Activated CD8-positive, alpha-beta memory T cell treated with anti-CD3 and anti-CD28 coated beads for 4 hours (primary cell): ENCODE measurements at places on chromosomes 2 and 18.

DNA sequence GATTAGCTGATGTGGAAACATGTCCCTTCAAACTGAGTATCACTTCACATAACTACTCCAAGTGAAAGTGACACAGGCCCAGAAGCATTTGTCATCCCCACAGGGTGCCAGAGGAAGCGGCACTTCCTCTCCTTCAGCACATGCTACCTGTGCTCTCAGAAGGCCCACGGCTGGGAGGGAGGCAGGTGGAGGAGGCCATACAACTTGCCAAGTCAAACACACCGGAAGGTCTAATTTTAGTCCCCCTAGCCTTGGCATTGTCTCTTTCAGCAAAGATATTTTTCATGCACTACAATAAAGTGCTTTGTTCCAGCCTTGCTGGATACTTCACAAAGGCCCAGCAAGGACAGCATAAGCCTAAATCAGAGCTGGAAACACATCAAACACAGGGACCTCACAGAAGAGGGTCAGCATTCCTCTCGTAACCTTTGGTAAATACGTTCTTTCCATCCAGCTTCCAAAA lies 38.0 kb downstream of the VSNL1 start:
- DNase-seq, result no peak

- DNase-seq, result no peak
Measured at GRCh38 chr2:146867477-146867986, 977.3 kb upstream of the ACVR2A start.

DNA sequence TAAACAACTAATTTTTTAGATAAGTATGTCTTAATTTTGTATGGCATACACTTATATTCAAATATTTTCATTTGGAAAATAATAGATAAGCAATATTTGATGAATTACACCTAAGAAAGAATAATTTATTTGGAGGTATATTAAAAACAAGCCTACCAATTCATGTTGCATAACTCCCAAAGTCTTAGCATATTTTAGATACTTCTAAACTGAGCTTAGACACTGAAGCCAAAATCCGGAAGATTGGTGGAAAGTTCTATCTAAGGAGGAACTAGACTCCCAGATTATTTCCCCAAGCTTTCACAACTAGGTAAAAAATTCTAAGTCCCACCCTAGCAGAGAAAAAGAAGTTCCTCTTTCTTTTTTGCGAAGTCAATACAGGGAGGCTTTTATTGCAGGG lies 221.0 kb upstream of the MMADHC start:
- DNase-seq, result no peak

- no peak for DNase-seq
Measured at GRCh38 chr2:25034081-25034480, 7.8 kb upstream of the EFR3B start.

DNA sequence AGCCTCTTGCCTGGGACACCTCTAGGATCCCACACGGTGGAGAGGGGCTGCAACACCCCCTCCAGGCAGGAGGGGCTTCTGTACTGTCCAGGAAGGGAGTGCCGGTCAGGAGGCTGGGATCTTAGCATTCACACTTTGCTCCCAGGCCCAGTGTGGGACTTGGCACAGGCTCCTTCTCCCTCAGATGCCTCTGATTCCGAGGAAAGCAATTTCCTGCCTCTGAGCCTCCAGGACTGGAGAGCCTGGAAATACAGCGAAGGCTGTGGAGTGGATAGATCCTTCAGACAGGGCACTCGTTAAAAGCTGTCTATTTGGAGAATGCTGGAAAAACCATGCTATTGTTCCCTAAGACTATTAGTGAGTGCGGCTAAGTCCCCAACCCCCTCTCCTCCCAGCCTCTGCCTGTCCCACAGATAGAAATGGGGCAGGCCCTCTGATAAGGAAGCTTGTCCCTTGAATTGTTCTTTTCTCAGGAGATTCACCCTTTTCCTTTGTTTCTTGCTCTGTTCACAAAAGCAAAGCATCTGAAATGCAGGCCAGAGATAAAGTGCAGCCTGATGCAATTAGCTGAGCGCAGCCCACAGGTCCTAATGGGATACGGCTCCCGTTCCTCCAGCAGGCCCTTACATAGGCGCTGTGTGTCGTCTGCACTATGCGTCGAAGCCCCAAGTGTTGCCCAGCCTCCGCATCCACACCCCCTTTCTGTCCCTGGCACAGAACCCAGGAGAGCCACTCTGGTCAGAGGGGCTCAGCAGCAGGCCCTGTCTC lies 252.2 kb downstream of the KLHL29 start:
- DNase-seq, result no peak

- no peak for DNase-seq
Measured at GRCh38 chr18:45403341-45404049, 211.8 kb upstream of the SLC14A2 start.

GRCh38 chr2:159218389-159218788 lies 68.1 kb downstream of the WDSUB1 start:
- DNase-seq, result no peak

DNA sequence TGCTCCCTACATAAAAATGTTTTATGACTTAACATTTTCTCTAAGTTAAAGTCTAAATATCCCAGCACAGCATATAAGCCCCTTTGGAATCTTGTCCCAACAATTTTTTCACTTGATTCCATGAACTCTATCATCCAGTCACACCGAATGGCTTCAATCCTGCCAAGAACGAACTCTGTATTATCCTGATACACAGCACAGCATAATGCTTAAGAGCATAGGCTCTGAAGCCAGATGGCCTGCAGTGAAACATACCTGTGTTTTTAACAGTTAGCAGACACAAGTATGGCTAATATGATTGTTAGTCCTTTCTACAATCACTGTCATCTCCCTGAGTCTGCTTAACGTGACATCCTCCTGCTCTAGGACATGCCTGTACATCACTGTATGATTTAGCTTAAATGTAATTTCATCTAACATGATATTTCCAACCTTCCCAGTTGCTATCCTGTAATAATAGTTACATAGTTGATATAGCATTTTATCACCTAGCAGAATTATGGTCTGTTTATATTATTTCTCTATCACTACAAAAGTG lies 669.5 kb downstream of the ERBB4 start:
- DNase-seq, result no peak

GRCh38 chr18:38250971-38251370 lies 685.4 kb upstream of the CELF4 start:
- DNase-seq, result no peak

- no peak for DNase-seq
Measured at GRCh38 chr18:7325126-7325430, 94.2 kb downstream of the LRRC30 start.

- DNase-seq, result no peak
Measured at GRCh38 chr2:111946294-111947114, 48.1 kb downstream of the MERTK start.

DNA sequence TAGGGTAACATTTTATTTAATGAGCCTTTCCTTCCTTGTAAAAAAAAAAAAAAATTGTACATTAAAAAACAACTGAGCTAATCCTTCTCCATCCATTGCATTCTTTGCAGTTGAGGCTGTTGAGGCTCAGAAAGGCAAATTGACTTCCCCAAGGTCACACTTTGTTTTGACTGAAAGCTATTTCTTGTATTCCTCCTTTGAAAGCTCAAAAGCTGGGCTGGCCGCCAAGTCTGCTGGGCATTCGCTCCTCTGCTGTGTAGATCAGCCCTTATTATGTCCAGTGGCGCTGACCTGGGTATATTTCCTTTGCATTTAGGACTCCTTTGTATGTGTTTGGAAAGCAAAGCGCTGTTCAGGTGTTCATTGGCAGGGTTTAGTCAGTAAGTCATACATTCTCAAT lies 44.0 kb downstream of the SGPP2 start:
- no peak for DNase-seq

GRCh38 chr2:183383854-183384253 lies 259.6 kb downstream of the NUP35 start:
- no peak for DNase-seq

DNA sequence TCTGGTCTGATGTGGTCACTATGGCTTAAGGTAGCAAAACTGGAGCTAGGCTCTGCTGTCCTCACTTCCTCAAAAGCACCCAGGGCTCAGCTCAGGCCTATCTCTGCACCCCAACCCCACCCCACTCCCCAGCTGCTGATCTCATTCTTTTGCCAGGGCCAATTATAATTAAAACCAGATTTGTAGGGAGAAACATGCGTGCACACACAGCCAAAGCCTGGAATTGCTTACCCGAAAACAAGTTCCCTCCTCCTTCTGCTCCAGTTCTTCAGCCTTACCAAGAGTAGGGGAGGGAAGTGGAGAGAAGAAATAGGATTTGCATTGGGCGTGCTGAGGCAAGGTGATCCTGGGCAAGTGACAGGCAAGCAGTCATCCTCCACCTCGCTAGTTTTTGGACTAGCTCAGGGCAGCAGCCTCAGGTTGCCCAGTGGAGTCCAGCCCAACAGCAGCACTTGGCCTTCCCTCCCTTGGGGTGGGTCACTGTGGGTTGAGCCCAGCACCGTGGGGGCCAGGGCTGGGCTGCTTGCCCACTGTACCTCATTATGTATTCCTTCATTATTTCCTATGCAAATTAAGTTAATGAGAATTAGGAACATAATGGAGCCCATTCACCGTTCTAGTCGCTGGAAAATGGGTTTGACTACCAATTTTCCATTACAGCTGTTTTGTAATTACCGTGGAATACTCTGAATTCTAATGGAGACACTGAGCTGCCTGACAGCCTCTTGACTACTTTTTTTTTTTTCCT lies 199.1 kb upstream of the CELF4 start:
- DNase-seq, result no peak

- no peak for DNase-seq
Measured at GRCh38 chr2:189425676-189426075, 15.6 kb upstream of the WDR75 start.

GRCh38 chr2:236916181-236916580 lies 169.5 kb upstream of the COPS8 start:
- no peak for DNase-seq

DNA sequence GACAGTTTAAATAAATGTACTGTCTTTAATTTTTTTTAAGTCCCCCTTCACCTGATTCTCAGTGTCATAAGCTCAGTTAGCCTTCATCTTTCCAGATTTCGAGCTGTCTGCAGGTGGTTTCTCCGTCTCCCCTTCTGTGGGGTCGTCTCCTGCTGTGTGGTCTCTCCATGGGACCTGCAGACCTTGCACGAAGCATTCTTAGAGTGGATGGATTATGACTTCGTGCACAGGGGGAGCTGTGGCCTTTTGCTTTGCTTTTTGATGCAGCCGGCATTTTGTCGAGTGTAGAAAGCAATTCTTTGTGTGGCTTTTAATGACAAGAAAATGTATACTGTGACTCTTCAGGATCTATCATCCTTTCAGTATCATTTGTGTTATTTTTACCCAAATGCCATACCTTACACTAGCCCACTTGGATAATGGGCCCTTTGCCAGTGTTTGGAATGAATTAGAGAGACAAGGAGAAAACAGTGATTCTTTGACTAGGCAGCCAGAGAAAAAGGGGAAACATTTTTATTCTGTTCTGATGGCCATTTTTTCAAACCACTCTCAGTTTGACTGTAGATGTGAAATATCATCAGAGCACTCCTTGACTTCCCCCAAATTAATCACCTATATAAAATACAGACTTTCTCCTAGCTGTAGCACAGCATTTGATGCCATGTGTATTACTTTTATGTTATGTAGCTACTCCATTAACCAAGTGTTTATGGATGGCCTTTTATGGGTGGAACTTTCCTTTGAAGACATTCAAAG lies 54.3 kb downstream of the ITGA6 start:
- DNase-seq, result no peak

DNA sequence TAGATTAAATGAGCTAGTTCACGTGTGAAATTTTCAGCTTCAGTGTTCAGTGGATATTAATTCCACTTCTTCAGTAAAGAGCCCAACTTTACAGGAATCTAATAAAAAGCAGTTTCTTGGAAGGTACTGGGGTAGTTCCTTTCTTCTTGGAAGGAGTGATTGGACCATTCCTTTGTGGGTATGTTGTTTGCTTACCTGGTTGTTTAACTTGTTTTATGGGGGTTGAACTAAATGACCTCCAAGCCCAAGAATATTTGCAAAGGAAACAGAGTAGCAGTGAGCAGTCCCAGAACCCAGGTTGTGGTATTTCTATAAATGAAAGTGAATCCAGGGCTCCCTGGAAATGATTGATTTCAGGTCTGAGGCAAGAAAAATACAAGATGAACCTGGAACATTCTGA lies 31.4 kb downstream of the KCNJ13 start:
- no peak for DNase-seq

GRCh38 chr2:196783431-196784094 lies 15.9 kb downstream of the GTF3C3 start:
- DNase-seq, result no peak

DNA sequence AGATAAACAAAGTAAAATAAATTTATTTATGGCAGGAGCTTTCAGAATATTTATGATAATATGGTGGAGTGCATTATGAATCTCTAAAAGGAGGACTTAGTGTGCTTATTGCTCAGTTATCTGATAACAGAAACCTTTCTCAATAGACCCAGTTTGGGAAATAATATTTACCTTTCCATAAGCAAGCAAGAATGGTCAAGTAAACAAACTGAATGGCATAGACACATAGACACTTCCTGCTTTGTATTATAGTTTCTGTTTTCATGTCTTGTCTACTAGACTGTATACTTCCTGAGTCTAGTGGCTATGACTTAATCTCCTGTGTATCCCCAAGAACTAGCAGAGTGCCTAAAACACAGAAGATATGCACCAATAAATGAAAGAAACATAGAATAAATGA lies 87.8 kb downstream of the UPP2 start:
- no peak for DNase-seq

GRCh38 chr2:232415138-232415690 lies 8.6 kb downstream of the ALPG start:
- DNase-seq, result no peak

- no peak for DNase-seq
Measured at GRCh38 chr2:147137711-147138110, 707.1 kb upstream of the ACVR2A start.
